IMR-90 (cell line): ENCODE measurements at places on chromosomes 3 and 15. TPM values are rescaled to one million over a fixed set of nuclear protein-coding genes. Genes with fewer than 3 reads are reported as not detected.

GRCh38 chr3:187870360-187871203 is 125.3 kb upstream of the BCL6 start:
- no peaks in the 10 kb centered on the region for H3K27me3 ChIP-seq
- no peak overlapping the region for H3K27ac ChIP-seq
- no peaks in the 10 kb centered on the region for H3K4me1 ChIP-seq
- no peaks in the 10 kb centered on the region for H3K36me3 ChIP-seq
- no peak overlapping the region for H3K4me3 ChIP-seq

DNA sequence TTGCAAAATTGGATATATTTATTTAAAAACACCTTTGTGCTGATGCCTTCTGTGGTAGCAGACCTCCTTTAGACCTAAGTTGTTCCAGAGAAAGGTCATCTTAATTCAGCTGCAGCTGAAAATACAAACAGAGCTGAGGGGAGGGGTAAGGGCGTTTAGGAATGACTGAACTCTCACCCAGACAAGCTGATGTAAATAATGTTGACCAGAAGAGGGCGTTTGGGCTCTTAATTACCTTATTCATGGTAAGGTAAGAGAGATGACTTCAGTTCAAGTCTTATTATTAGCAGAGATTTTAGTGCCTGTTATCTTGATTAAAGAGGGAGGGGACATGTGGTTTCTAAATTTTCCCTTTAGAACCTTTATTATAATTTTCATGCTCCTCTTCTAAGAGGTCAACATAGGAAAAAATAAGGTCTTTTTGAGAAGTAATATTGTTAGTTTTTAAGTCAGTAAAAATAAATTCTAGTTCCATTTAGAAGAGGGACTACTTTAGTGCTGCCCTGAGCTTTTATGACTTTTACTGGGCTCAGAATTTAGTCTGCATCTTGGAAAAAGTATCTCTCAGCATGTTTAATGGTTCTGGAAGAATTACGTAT is 46.3 kb downstream of the GPR171 start:
- H3K4me3 ChIP-seq = no peak overlapping the region
- H3K4me1 ChIP-seq = peaks cover 1% of the 10 kb centered on the region; the same call in 1 of the 2 replicates
- peaks cover 1% of the 10 kb centered on the region; the same call in 1 of the 2 replicates for H3K27me3 ChIP-seq
- H3K27ac ChIP-seq = no peak overlapping the region
- DNase-seq = peak; percentile 61

DNA sequence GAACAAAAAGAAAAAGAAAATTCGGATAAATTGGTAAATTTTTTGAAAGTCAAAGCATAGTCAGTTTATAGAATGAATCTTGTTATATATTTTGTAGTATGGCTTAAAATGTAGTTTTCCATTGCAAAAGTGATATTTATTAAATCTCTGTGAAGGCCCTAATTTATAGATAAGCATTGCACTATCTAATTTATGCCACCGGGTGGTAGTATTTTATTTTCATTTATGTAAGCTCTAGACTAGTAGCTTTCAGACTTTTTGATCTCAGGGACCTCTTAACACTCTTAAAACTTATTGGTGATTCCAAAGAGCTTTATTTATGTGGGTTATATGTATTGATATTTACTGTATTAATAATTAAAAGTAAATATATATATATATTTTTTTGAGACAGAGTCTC is 133.9 kb upstream of the LRRFIP2 start:
- H3K27me3 ChIP-seq = no peaks in the 10 kb centered on the region
- H3K4me3 ChIP-seq = no peak overlapping the region
- H3K36me3 ChIP-seq = no peaks in the 10 kb centered on the region; the same call in none of the 2 replicates
- H3K4me1 ChIP-seq = peaks cover 4% of the 10 kb centered on the region; the same call in 1 of the 2 replicates
- DNase-seq = peak; percentile 27

DNA sequence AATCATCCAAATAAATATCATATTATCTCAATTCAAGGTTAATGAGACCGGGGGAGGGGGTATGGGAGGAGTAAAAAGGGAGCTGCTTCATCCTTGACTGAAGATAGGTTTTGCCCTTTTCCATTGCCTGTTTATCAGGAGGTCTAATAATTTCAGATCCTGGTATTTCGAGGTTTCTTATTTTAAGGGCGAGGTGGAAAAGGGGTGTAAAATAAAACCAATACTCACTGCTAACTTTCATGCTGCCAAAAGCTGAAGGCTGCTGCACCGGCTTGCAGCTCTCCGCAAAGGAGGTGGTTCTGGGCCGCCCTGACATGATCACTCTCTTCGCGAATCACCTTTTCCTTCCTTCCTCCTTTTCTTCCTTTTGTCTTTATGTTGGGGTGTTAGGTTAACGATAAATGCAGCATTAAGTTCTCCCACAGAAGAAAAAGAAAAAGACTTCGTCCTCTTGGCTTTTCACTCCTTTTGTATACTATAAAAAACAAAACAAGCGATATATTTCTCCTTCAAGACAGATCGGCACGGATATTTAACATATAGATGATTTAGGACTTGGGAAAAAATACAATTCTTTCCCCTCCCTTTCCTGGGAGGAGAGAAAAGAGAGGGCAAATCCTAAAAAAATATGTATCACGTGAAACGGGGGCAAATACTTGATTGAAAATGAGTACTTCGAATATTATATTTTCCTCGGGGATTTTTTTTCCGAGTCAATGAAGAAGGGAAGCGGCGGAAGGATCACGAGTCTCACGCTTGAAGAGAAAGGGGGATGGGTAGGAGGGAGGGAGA is 932 bp downstream of the GSK3B start:
- H3K27me3 ChIP-seq = no peaks in the 10 kb centered on the region
- H3K36me3 ChIP-seq = no peaks in the 10 kb centered on the region
- peak overlapping the region; percentile 95 for H3K27ac ChIP-seq
- peak overlapping the region; percentile 79 for H3K4me3 ChIP-seq
- peak; percentile 85 for DNase-seq

- H3K27me3 ChIP-seq = no peaks in the 10 kb centered on the region
- H3K4me1 ChIP-seq = peaks cover 4% of the 10 kb centered on the region; the same call in 1 of the 2 replicates
- H3K36me3 ChIP-seq = peaks cover 25% of the 10 kb centered on the region
- no peak overlapping the region for H3K4me3 ChIP-seq
- H3K27ac ChIP-seq = no peak overlapping the region
These were observed 6.4 kb downstream of the SNX4 start for GRCh38 chr3:125513490-125514115.

DNA sequence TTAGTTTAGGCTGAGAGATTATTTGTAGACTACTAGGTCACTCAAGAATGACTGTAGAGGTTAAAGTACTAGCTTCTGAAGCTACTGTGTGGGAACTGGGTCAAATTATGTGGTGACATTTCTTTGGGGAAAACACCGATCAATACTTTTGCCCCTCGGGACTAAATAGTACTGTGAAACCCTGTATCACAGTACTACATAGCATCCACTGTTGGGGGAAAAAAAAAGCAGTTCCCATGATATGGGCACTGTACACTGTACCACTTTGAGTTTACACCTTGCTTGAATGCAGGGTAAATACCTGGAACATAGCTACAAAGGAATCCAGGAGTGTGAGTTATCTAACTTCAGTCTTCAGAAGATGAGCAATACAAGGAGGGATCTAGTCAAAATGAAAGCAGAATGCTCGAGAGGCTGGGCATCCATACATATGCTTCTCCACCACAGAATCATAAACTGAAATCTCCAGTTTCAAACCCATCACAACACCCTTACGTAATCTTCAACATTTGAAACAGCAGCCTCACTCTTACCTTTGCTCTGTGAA is 311.4 kb downstream of the UNC13C start:
- no peaks in the 10 kb centered on the region for H3K4me1 ChIP-seq
- no peaks in the 10 kb centered on the region for H3K36me3 ChIP-seq
- no peak for DNase-seq
- no peak overlapping the region for H3K27ac ChIP-seq

DNA sequence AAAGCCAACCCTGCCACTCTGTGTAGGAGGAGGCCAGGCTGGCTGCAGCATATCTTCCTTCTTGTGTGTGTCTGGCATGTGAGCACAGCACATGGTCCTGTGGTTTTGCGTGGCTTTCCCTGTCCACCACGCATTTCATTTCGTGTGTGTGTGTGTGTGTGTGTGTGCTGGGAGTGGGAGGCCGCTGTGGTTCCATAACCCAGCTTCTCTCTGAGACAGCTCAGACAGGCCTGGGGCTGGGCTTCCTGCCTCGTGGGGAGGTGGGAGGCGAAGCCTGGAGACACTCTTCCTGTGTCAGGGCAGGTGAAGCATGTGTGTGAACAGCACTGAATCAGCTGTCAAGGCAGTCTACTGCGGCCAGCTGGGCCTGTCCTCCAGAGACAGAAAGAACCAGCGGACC is 16.0 kb upstream of the MRPS22 start:
- no peaks in the 10 kb centered on the region for H3K36me3 ChIP-seq
- peaks cover 18% of the 10 kb centered on the region for H3K27me3 ChIP-seq
- no peak overlapping the region for H3K27ac ChIP-seq
- H3K4me1 ChIP-seq = peaks cover 2% of the 10 kb centered on the region; the same call in 1 of the 2 replicates

Gene TMC3
- not detected in 2 replicates for total RNA-seq

Gene GOLGA8T
- total RNA-seq = not detected in 2 replicates

Gene ROPN1
- 0.18 TPM in 1 of 2 replicates, not detected in the other for total RNA-seq

Gene PAK6
- total RNA-seq = not detected in 2 replicates

Gene UBAP1L
- total RNA-seq = 0.28 and 0.36 TPM in 2 replicates

Gene TRAT1
- not detected in 2 replicates for total RNA-seq

Gene CAND2
- 2.5 and 2.9 TPM in 2 replicates for total RNA-seq

Gene MYL3
- total RNA-seq = not detected in 2 replicates

Gene ACVR2B
- 1.3 and 1.4 TPM in 2 replicates for total RNA-seq
